ENCODE measurements at places on chromosomes 6 and 20. TPM values are rescaled to one million over a fixed set of nuclear protein-coding genes. Genes with fewer than 3 reads are reported as not detected.

TMEM63B gene
- total RNA-seq: 38.5 TPM

LTA gene
- not detected for total RNA-seq

LY6G5B gene
- 20.9 TPM for total RNA-seq

FNDC11 gene
- total RNA-seq: 10.6 TPM

VSX1 gene
- total RNA-seq: 0.65 TPM

SFTA2 gene
- total RNA-seq: 0.72 TPM

BEND6 gene
- 5.7 TPM for total RNA-seq

SLC26A8 gene
- total RNA-seq: not detected
